Left renal cortex interstitium (tissue), 4 donors: ENCODE measurements at places on chromosomes 11 and 22. TPM values are rescaled to one million over a fixed set of nuclear protein-coding genes. Genes with fewer than 3 reads are reported as not detected.

OR4A5 gene
- polyA plus RNA-seq: not detected

GRCh38 chr11:119617340-119617713 is 111.7 kb downstream of the NECTIN1 start:
- DNase-seq: no peak

GRCh38 chr11:68927280-68928135 is 23.8 kb downstream of the IGHMBP2 start:
- DNase-seq: no peak

FAT3 gene
- polyA plus RNA-seq: 8.0 TPM

DNA sequence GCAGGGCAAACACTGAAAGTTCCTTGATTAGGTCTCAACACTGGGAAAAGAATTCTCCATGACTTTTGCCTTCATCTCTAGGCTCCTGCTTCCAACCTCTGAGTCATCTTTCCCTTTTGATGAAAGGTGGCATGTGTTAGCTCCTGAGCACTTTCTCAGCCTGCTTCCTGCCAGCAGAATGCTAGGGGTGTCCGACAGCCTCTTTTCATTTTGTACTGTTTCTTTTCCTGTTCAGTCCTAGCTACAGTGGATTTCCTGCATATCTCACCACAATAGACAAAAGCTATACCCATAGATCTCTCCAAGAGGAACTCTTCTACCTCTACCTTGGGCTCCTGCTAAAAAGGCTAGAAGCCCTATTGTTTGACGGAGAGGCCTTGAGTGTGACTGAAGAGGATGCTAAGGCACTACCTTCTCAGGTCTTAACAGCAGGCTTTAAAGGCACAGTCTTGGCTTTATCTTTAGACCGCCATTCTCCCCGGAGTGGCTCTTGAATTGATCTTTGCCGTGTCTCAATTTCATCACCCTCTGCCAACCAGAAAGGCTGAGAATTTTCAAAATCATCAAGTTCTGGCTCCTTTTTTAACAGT is 145.5 kb downstream of the RBFOX2 start:
- no peak for DNase-seq

DNA sequence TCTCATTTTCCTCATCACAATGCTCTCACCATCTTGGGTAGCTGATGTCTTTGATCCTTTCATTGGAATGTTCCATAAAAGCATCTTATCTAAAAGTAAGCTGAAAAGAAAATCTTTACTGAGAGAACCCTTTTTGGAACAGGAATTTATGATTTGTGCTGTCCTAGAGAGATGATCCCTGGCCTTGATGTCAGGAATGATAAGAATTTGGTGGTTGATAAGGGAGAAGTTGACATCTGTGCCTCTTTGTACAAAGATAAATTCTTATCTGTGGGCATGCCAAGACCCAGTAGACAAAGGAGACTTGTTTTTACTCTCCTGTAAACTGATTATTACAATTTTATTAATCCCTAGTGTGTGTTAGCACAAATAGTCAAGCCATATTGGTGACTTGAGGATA is 36.9 kb downstream of the NAALAD2 start:
- DNase-seq: no peak

DNA sequence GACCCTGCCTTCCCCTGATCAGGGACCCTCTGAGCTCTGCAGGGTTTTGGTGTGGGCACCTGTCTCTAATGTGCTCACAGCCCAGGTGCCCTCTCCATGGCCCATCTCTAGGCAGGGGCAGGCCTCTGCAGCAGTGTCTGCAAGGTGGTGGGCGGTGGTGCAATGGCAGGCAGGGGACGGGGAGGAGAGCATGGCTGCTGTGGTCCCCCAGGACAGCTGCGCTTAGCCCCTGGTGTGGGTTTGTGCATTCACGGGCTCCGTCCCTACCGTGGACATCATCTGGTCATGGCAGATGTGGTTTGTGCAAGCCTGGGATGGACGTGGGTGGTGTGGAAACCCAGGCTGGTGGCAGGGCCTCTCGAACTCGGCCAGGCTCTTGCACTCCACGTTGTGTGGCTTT is 443.1 kb downstream of the TBC1D22A start:
- DNase-seq: no peak

KLHL35 gene
- 0.76 TPM for polyA plus RNA-seq

DNA sequence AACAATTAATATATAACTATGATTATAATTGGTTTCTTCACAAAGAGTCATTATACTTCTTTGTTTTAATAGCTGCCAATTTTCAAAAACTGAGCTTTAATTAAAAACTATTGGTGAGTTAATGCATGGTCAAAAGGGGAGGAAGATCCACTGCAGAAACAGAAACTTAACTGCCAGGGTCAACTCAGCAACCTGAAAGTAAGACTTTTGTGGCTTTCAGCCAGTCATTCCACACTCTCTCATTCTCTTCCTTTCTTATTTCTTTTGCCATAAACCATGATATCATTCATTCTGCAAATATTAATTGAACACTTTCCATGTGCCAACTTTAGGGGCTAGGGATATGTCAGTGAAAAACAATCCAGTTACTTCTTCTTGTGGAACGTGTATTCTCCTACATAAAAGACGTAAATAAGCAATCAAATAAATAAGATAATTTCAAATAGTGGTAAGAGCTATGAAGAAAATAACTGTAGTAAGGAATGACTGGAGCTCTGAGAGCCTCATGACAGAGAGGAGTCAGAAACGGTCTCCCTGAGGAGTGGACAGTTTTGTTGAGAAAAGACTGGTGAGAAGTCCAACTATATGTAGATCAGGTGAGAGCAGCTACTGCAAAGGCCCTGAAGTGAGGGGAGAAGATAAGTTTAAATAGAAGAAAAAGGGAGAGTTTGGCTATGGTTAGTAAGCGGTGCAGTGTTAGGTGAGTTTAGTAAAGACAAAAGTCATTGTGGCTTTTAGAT is 130.5 kb downstream of the GRIA4 start:
- no peak for DNase-seq
